ENCODE measurements at places on chromosomes 1 and 21. TPM values are rescaled to one million over a fixed set of nuclear protein-coding genes. Genes with fewer than 3 reads are reported as not detected.

Gene MNDA
- not detected for total RNA-seq

DNA sequence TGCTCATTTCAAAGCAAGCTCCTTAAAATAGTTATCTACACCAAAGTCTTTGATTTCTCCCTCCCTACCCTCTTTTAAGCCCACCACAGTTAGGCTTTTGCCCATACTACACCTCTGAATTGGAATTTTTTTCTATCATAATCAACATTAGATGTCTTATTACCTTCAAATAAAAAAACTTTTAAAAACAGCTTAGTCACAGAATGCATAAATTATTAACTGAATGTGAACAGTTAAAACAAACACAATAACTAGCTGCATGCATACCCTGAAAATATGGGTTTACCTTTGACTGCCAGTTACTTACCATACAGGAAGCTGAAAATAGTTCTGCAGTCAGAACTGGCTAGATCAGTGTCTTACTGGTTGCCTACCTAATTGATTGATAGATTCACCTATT, 210.9 kb downstream of the TGFB2 start:
- no peak overlapping the region for H3K27ac ChIP-seq
- H3K4me1 ChIP-seq = peaks cover 4% of the 10 kb centered on the region
- no peaks in the 10 kb centered on the region for H3K27me3 ChIP-seq
- H3K4me3 ChIP-seq = no peak overlapping the region

- H3K36me3 ChIP-seq = no peaks in the 10 kb centered on the region
- H3K4me1 ChIP-seq = no peaks in the 10 kb centered on the region
- H3K4me3 ChIP-seq = no peak overlapping the region
- DNase-seq = no peak
- H3K27ac ChIP-seq = no peak overlapping the region
- no peaks in the 10 kb centered on the region for H3K27me3 ChIP-seq
Measured at GRCh38 chr1:145983960-145984830, 12.2 kb downstream of the TXNIP start.

Gene ALDH9A1
- 30.3 TPM for total RNA-seq

DNA sequence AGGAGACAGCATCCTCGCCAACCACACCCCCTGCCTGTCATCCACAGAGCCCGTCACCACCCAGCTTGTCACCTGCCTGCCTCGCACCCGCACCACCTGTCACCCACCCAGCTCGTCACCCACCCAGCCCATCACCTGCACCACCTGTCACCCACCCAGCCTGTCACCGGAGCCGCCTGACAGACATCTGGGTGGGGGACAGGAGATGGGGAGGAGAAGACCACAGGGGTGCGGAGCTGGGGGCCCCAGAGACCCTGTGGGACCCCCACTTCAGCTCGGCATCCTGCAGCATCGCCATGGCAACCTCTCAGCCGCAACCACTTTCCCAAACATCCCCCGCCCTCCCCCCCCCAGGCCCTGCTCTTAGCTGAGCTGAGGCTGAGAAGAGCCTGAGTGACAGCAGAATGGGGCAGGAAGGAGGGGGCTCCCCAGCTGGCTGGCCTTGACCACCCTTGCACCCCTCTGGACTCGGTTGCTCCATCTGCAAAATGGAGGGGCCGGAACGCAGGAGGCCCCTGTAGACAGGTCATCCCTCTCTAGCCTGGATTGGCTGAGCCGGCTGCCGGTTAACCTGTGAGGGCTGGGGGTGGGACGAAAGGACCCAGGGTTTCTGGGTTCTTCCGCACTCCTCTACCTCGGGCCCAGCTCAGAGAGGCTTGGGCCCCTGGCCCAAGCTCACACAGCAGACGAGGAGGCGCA, 11.6 kb downstream of the AHDC1 start:
- no peak for DNase-seq
- no peak overlapping the region for H3K4me3 ChIP-seq
- no peaks in the 10 kb centered on the region for H3K36me3 ChIP-seq
- H3K27ac ChIP-seq = no peak overlapping the region
- no peaks in the 10 kb centered on the region for H3K27me3 ChIP-seq
- peaks cover 75% of the 10 kb centered on the region for H3K4me1 ChIP-seq

DNA sequence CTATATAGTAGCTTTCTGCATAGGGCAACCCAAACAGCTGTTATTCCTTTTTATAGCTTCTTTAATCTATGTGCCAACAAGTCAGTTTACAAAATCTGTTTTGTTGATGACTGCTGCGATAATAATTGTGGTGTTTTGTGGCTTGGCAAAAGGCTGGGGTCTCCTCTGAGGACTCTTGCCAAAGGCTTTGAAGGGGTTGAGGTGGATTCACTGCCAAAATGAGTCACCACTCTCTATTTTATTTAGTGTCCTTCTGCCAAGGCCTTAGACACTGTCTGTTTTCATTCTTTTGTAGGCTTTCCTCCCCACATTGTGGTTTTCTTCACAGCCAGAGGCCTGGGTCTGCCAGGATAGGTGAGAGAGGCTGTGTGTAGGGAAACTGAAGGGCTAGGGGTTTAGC, 161.8 kb downstream of the NFIA start:
- peaks cover 20% of the 10 kb centered on the region for H3K4me1 ChIP-seq
- H3K4me3 ChIP-seq = no peak overlapping the region
- H3K27ac ChIP-seq = peak overlapping the region; percentile 34
- no peaks in the 10 kb centered on the region for H3K27me3 ChIP-seq

DNA sequence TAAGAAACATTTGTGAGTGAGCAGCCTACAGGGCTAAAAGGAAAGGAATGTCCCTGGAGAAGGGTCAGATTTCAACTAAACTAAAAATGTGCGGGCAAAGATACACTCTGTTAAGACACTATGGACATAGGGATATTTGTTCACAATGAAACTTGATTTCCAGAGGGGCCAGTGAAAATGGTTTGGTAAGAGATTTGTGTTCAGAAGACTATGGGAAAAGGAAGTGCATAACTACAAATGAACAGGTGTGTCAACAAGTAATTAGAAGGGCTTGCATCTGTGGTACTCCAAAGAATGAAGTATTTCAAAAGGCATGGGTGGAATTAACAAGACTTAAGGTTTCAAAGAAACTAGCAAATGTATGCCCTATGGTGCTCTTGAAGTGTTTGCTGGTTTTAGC, 60.4 kb downstream of the NME7 start:
- H3K27me3 ChIP-seq = no peaks in the 10 kb centered on the region
- no peak overlapping the region for H3K4me3 ChIP-seq
- DNase-seq = no peak
- H3K36me3 ChIP-seq = no peaks in the 10 kb centered on the region

Gene NEK2
- total RNA-seq = 34.4 TPM

DNA sequence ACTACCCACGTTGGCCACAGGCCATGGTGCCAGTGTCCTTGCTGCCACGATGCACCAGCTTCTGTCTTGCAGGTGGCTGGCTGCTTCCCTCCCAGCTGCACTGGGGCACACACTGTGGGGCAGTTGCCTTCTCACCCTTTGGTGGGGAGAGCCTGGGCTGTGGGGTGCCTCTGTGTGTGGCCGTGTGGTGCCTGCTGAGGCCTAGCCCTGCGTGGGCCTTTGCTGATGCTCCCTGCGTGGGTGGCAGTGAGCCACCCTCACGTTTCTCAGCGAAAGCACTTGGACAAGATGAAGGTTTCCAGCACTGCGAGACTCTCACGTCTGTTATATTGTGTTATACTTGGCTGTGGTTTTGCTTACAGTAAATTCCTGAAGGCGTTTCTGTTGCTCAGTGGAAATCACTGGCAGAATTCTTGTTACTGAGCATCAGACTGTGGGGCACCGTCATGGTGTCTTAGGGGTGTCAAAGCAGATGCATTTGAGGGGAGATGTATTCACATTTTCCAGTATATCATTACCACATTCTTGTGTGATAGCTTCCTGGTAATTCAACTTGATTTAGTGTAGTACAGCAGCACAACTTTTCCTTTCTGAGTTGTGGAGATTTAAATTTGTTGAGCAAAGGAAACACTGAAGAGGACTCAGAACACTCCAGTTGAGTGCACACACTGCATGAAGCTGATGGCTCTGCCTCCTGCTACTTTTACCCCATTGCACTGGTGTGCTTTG, 124.7 kb downstream of the PCBP3 start:
- no peaks in the 10 kb centered on the region for H3K36me3 ChIP-seq
- DNase-seq = no peak
- H3K4me1 ChIP-seq = no peaks in the 10 kb centered on the region

DNA sequence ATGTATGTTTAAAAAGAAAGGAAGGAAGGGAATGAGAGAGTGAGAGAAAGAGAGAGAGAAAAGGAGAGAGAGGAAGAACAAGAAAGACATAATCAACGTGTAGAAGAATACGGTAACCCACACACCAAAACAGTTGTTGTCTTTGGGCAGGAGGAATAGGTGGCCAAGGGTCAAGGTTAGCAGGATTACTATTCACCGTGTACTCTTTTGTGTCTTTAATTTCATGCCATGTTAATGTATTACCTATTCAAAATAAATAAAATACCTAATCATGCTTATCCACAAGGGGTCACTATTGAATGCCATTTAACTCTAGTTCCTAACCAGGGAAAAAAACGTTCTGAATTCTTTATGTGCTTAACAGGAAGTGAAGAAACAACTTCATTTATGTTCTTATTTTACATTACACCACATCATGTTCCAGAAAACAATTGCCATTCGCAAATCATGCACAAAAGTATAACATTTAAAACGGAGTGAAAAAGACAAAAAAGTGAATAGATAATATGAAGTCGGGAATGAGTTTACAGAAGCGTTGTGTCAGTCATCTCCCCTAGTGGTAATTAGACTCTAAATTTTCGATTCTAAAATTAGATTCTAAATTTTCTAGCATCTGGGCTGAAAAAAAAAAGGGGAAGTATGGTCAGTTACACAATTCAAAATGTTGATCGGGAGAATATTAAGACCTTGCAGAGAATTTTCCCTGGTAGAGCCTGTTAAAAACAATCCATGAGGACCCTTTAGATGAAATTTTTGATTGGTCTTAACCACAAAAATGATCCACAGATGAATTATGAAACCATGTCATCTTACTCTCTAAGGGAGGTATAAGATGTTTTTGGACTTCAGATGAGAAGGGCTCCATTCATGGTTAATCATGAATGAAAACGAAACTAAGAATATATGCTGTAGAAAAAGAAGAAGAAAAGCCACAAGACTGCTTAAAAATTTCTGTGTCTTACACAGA, 700 bp upstream of the KMO start:
- H3K4me1 ChIP-seq = peaks cover 3% of the 10 kb centered on the region
- DNase-seq = peak; percentile 76
- peak overlapping the region; percentile 91 for H3K27ac ChIP-seq
- H3K36me3 ChIP-seq = no peaks in the 10 kb centered on the region

Gene SPOCD1
- 0.54 TPM for total RNA-seq

DNA sequence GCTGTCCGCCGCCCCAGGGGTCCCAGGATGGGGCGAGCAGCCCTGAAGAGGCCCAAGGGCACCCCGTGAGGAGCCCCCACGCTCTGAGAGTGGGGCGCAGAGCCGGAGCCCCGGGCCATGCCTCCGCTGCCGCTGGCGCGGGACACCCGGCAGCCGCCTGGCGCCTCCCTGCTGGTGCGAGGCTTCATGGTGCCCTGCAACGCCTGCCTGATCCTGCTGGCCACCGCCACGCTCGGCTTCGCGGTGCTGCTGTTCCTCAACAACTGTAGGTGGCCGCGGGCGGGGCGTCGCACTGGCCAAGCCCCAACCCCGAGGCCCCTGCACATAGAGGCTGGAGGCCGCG, 14.5 kb downstream of the AGRN start:
- H3K36me3 ChIP-seq = no peaks in the 10 kb centered on the region
- no peak overlapping the region for H3K27ac ChIP-seq
- no peak overlapping the region for H3K4me3 ChIP-seq
- DNase-seq = no peak
- no peaks in the 10 kb centered on the region for H3K27me3 ChIP-seq

- H3K4me1 ChIP-seq = no peaks in the 10 kb centered on the region
- no peaks in the 10 kb centered on the region for H3K27me3 ChIP-seq
- no peak overlapping the region for H3K27ac ChIP-seq
- no peaks in the 10 kb centered on the region for H3K36me3 ChIP-seq
- DNase-seq = no peak
Measured at GRCh38 chr1:224733027-224733911, 117.2 kb downstream of the CNIH3 start.

GRCh38 chr1:30472526-30472925, 250.9 kb downstream of the MATN1 start:
- no peak for DNase-seq
- no peaks in the 10 kb centered on the region for H3K27me3 ChIP-seq
- H3K36me3 ChIP-seq = no peaks in the 10 kb centered on the region
- no peak overlapping the region for H3K4me3 ChIP-seq
- no peak overlapping the region for H3K27ac ChIP-seq

- H3K27me3 ChIP-seq = peaks cover 19% of the 10 kb centered on the region
- no peaks in the 10 kb centered on the region for H3K4me1 ChIP-seq
- H3K36me3 ChIP-seq = no peaks in the 10 kb centered on the region
- H3K4me3 ChIP-seq = no peak overlapping the region
- no peak for DNase-seq
- no peak overlapping the region for H3K27ac ChIP-seq
Measured at GRCh38 chr21:40840401-40841125, 6.4 kb downstream of the DSCAM start.

Gene KRTAP19-8
- total RNA-seq = not detected

GRCh38 chr1:44059664-44060355, 28.5 kb upstream of the SLC6A9 start:
- H3K4me1 ChIP-seq = no peaks in the 10 kb centered on the region
- no peak overlapping the region for H3K27ac ChIP-seq
- no peaks in the 10 kb centered on the region for H3K27me3 ChIP-seq
- no peaks in the 10 kb centered on the region for H3K36me3 ChIP-seq
- no peak for DNase-seq

GRCh38 chr1:230938924-230939368, 39.7 kb downstream of the TTC13 start:
- H3K4me3 ChIP-seq = no peak overlapping the region
- no peaks in the 10 kb centered on the region for H3K27me3 ChIP-seq
- H3K4me1 ChIP-seq = no peaks in the 10 kb centered on the region
- H3K36me3 ChIP-seq = no peaks in the 10 kb centered on the region
- H3K27ac ChIP-seq = no peak overlapping the region

DNA sequence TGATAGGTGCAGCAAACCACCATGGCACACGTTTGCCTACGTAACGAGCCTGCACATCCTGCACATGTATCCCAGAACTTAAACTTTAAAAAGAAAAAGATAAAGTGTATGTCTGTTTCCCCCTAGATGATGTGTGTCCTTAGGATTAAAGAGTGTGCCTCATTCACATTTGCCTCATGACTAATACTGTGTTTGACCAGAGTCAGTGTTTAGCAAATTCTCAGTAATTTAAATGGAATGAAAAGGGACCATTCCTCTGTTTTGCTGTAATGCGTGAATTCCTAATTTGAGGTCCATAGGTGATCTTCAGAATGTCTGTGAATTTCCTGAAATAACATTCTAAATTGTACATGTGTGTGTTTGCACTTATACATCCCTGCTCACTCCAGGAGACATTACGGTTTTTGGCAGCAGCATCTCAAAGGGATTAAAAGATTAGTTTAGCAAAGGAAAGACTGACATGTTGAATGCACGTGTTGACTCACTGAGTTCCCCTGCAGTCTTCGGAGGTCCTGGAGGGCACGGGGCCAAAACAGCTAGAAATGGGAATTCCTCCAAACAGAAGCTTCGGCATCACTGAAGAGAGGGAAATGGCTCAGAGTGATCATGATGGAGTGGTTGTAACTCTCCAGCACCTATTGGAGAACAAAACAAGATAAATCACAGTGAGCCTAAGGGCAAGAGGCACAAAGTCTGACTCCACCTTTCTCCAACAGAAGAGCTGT, 19.1 kb upstream of the SLC35F3 start:
- H3K4me3 ChIP-seq = no peak overlapping the region
- H3K4me1 ChIP-seq = no peaks in the 10 kb centered on the region
- no peak for DNase-seq
